Peyer's patch (tissue), 4 donors: ENCODE measurements at places on chromosomes 6 and 20.

DNA sequence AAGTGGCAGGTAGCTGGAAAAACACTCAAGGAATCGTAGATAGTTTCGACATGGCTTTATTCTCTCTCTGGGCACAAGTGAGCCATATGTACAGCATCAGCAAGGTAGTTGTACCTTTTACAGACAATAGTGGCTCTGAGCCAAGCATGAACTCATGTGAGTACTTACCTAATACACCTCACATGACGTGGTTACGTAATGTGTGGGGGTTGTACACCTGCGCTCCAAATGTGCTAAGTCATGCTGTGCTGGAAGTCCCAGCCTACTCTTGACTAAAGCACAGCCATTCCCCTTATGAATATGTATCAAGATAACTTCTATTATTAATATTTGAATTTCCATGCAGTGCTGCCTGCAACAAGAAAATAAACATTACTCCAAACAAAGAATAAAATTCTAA is 78.8 kb upstream of the HMGN3 start:
- no peak for DNase-seq

DNA sequence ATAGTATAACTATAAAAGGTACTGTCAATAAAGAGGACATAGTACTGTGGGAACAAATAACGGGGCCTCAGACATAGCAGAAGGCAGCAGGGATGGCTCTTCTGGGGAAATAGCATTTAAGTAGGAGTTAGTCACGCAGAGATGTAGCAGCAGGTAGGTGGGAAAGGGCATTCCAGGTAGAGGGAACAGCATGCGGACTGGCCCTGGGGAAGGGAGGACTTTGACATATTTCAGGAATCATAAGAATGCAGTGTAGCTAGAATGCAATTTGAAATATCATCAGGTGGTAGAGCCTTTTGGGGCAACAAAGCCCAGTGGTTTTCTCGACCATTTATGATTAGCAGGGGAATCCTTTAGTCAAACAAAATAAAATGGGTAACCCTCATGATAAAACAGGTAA is 191.1 kb downstream of the SLC24A3 start:
- DNase-seq, result no peak

DNA sequence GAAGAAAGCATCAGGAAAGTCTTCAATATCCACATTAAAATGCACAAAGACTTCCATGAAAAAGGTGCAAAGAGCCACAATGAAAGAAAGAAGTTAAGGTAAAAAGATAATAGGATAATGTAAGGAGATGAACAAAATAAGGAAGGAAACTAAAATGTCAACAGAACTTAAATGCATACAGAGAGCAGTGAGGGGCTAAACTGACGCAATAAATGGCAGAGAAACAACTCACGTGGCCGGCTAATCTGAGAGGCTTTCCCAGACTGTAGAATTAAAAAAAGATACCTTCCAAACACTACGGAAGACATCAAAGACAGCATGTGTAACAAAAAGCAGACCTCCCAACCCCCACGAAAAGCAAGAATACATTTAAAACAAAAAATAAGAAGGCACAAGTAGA is 73.7 kb downstream of the GMDS start:
- DNase-seq, result no peak

- DNase-seq, result no peak
These were observed 835.3 kb upstream of the CITED2 start for GRCh38 chr6:140209775-140210174.

GRCh38 chr20:5279661-5280060 is 37.1 kb downstream of the PROKR2 start:
- DNase-seq, result no peak

DNA sequence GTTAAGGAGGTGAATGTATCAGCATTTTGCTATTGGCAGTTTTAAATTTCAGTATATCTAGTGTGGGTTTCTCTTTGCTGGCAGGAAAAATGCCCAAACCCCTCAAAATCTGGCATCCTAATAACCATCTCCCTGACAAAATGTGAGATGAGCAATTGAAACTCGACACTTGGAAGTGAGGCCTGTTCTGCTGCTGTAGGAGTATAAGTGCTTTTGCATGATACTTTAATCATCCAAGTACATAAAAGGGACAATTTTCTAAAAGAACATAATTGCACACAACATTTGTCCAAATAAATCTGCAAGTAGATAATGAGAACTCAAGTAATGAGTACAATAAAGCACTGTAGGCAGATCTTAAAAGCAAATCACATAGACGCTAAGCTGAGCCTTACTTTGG is 36.5 kb downstream of the LAMP5 start:
- DNase-seq, result no peak

GRCh38 chr6:170509723-170510018 is 43.4 kb downstream of the PSMB1 start:
- no peak for DNase-seq

DNA sequence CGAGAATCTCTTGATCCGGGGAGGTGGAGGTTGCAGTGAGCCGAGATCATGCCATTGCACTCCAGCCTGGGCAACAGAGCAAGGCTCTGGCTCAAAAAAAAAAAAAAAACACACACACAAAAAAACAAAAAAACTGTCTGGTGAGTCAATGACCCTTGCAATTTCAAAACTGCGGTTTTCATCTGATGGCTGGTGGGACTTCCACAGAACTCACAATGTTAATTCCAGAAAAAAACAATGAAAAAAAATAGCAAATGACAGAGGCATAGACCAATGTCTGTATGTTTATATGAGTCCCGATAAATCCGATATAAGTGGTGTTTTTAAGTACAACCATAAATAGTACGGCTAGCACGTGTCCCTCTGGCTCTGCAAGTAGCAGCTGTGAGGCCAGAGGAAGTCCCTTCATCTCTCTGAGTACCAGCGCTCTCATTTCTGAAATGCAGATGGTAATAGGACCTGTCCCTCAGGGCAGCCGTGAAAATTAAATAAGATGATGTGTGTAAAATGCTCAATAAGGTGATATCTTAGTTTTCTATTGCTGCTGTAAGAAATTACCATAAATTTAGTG is 21.9 kb upstream of the PTPN1 start:
- no peak for DNase-seq

GRCh38 chr6:34295721-34296120 is 46.9 kb upstream of the SMIM29 start:
- DNase-seq, result no peak

GRCh38 chr6:157333537-157333936 is 10.2 kb upstream of the TMEM242 start:
- DNase-seq, result no peak

GRCh38 chr20:17796091-17796563 is 96.4 kb downstream of the BANF2 start:
- DNase-seq, result no peak

GRCh38 chr6:150119173-150119572 is 23.7 kb upstream of the PPP1R14C start:
- no peak for DNase-seq
